ENCODE measurements at places on chromosomes 13 and 19. TPM values are rescaled to one million over a fixed set of nuclear protein-coding genes. Genes with fewer than 3 reads are reported as not detected.

Gene ADM5
- total RNA-seq: 4.0 TPM

DNA sequence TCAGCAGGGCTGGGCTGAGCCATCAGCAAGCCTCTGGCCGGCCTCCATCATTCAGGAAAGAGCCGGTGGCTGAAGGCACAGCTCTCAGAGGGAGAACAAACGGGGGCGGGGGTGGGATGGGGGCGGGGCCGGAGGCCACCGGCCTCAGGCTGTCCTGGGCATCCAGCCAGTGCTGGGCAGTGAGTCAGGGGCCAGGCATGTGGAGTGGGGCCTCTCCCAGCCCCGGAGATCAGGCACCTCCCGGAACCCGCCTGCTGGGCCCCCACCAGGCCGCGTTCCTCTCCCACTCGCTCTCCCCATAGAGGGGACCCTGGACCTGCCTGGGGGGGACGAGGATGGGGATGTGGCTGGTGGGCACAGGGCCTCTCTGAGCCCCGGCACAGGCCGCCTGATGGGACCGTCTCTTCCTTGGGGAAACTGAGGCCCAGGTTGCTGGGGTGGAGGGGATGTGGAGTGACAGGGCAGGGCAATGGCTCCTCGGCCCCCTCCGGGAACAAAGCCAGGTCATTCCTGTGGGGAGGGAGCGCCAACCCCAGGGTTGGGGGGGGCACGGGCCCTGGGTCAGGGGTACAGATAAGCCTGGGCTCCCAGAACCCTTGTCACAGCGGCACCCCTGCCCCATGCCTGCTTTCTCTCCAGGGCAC, 12.9 kb downstream of the SPC24 start:
- no peak for DNase-seq

DNA sequence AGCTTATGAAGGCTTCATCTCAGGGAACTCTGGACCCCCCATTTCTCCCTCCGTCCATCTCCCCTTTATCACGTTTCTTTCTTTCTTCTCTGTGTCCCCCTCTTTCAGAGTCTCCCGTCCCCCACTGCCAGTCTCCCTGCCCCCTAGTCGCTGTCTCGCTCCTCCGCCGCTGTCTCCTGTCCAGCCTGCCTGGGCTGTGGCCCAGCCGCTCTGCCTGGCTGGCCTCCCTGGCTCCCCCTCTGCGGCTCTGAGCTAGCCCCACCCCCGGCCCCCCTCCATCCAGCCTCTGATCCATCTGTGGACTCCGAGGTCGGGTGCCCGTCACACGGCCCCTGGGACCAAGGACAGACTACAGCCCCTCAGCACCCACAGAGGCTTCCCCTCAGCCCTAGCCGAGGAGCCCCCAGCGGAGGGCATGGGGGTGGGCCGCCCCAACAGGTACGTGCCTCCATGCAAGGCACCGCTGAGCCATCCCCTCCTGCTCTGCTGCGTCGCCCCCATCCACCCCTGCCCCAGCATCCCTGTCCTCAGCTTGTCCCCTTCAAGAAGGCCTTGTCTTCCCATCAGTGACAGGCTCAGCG, 1.1 kb upstream of the KCNJ14 start:
- no peak for DNase-seq

Gene ZNF790
- total RNA-seq: 16.1 TPM

- DNase-seq: peak; percentile 55
These were observed 4.7 kb downstream of the PRR36 start for GRCh38 chr19:7869453-7869909.

DNA sequence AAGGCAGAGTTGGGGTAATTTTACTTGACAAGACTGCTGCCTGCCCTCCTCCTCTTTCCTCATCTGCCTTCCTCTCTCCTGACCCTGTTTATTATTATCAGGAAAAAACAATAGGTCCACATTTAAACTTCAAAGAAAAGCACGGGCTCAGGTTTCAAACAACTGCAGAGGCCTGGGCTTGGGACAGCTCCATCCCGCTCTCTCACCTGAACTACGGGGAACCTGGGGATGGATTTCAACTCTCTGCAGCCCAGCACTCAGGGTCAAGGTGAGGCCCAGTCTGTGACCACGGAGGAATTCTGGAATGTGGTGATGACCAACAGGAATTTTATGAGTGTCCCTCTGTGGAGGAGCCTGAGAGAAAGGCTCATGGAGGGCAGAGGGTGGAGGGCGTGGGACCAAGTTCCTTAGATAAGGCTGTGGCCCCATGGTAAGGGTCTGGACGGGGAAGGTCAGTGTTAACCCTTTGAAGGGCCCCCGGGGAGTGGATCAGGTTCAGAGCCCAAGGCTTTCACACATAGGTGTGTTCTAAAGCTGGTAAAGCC, 220.8 kb upstream of the MAB21L1 start:
- DNase-seq: no peak

GRCh38 chr19:1949304-1950101, 8.5 kb downstream of the CSNK1G2 start:
- no peak for DNase-seq

DNA sequence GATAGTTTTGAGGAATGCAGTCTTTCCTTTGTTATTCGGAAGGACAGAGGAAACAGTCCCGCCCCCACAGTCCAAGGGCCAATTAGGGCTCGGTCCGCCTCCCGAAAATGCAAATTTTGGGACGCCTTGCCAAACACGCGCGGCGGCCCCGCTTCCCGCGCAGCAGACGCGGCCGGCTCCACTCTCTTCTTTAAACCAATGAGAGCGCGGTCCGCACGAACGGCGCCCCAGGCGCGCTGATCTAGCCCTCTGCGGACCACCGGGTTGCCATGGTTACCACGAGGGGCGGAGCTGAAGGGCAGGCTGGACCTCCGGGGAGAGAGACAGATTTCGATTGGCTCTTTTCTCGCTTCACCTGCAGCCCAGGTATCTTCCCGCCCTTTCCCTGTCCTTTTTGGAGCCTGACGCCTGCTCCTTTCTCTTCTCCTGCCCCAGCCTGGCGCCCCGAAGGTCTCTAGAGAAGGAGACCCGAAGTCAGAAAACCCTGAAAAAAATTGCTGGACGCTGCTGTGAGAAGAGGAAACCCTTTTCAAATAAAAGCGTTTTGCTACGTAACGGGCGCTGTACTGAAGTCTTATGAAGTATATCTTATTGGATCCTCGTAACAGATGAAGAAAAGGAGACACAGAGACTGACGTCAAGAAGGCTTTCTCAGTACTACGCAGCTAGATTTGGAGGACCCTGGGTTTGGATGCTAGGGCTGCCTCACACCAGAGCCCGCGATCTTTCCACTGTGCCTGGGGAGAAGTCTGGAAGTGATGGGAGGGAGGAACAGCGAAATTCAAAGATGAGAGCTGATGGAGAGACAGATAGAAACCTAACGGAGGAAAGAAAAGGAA, 2.0 kb downstream of the PTH2 start:
- DNase-seq: peak; percentile 96

DNA sequence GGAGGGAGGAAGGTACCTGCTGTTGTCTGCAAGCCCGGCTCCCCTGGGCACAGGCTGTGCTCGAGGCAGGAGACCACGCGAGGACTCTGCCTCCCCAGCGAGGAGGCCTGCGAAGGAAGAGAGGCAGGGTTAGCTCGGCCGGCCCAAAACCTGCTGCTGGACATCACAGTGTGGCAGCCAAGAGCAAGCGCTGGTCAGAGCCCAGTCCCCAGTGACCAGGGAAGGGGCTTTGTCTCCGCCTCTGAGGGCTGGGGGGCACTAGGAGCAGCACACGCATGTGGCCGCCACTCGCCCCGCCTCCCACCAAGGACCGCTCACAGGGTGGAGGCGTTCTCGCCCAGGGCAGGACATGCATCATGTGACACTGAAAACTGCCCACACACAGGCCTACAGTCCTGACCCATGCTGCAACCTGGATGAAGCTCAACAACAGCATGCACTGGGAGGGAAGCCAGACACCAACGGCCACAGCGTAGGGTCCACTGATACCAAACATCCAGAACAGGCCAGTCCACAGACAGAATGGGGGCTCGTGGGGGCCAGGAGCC, 8.5 kb downstream of the MIER2 start:
- DNase-seq: peak; percentile 7

Gene ZDHHC20
- total RNA-seq: 44.0 TPM

GRCh38 chr13:42625611-42626010, 51.7 kb downstream of the TNFSF11 start:
- no peak for DNase-seq

DNA sequence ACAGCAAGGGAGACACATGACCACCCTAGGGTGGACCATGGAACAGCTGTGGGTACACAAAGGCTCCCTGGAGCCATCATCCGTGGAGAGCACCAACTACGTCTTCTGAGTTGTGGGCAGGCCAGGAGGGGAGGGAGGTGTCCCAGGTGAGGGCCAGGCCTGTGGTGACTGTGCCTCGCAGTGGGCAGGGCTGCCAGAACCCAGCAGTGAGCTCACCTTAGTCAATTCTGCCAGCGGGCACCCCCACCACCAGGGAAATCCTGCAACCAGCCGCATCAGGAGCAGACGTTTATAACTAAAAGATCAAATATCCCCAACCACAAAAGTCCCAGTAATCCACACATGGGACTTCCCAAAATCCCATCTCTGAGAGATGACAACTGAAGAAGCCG, 19.6 kb downstream of the ELL start:
- no peak for DNase-seq

- DNase-seq: no peak
These were observed 5.3 kb upstream of the SUCLA2 start for GRCh38 chr13:48006396-48006795.

Gene CEACAM7
- total RNA-seq: not detected
